Activated CD8-positive, alpha-beta memory T cell treated with anti-CD3 and anti-CD28 coated beads for 1 hour (primary cell): ENCODE measurements at places on chromosomes 7 and 10.

GRCh38 chr7:3980300-3980643 is 679.2 kb downstream of the SDK1 start:
- DNase-seq, result no peak

DNA sequence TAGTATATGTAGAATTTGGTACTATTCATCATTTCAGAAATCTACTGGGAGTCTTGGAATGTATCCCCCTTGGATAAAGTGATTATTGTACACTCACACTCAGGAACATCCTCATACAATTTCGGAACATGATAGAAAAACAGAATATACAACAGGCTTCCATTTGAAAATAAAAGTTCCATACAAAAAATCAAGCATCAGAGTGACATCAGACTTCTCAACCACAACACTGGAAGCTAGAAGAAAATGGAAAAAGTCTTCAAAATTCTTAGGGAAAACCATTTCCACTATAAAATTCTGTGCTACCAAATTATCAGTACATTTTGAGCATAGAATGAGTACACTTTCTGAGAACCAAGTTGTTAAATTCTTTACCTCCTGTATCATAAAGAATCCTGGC is 8.8 kb downstream of the LYZL1 start:
- no peak for DNase-seq

DNA sequence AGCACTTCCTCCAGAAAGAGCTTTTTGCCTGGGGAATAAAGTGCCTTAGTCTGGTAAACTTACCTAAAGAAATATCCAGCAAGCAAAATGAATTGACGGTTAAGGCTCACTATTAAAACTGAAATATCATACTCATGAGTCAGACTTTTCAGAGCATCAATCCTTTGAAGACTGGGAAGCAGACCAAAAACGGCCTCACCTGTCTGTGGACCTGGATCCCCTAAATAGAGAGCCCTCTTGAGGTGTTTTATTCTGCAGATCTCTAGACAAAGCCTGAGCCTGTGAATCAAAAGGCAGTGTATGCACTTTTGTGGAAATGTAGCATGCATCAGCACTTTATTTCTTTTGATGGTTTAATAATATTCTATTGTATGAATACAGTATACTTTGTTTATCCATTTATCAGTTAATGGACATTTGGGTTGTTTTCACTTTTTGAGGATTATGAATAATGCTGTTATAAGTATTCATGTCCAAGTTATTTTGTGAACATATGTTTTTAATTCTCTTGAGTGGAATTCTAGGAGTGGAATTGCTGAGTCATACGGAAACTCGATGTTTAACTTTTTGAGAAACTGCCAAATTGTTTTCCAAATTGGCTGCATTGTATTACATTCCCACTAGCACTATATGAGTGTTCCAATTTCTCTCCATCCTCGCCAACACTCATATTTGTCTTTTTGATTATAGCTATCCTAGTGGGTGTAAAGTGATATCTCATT is 449.0 kb upstream of the IGFBP3 start:
- DNase-seq, result no peak

DNA sequence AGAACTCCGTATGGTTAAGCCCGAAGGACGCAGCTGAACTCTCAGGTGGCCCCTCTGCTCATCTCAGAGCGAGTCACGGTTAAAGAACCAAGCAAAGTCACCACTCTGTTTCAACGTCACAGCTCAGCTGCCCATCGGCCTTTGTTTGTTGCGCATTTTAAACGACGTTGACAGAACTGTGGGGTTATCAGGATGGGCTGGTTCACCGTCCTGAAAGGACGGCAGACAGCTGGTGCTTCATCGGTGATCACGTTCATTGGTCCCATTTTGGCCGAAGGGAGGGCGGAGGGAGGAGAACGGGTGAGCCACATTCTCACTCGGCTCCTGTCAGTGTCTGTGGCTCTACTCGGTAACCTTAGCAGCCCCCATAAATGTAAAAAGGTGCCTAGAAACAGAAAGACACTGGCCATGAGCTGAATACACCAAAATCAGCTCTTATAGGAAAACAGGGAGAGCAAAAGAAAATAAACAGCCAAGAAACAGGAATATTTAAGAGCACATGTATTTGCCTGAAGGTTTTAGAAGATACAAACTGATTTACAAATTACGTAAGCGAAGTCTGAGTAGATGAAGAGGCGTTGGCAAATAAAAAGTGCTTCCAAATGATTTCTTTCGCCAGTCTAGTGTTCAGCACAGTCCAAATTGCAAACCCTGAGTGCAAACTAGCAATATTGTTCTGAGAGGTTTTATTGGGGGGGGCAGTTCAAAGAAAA is 8.4 kb downstream of the PRKAG2 start:
- DNase-seq, result no peak

DNA sequence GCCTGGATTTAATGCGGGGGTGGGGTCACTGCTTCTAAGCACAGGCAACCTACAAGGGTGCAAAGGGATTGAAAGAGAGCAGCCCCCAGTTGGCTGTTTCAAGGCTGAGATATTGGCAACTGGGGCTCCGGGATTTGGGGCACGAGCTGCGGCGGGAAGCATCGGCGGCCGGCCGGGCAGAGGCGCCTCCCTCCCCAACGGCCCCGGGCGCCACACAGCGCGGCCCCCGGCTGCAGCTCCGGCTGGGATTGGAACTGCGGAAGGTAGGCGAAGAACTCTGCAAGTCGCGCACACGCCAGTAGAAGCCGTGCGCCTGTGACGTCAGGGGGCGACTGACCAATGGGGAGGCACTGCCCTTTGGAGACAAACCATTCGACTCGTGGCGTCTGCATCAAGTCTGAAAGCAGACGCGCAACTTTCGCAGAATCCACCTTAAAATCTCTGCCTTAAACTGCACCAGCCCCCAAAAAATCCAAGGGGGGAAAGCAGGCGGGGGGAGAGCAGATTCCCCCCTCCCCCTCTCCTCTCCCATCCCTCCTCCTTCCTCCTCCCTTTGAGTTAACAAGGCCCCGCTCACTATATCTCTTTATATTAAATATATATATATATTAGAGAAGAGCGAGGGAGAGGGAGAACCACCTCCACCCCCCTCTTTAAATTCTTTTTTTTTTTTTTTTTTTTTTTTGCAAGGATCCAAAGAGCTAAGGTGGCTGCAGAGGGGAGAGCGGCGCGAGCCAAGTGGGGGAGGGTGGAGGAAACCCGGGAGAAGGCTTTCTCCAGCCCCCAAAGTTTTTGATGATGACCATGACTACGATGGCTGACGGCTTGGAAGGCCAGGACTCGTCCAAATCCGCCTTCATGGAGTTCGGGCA is at the start of gene DLX6:
Gene DLX6, plus strand, starts transcription at position 371 of the 872 bp plus-strand sequence. Its CDS starts 425 bp downstream, at position 796.
- no peak for DNase-seq

DNA sequence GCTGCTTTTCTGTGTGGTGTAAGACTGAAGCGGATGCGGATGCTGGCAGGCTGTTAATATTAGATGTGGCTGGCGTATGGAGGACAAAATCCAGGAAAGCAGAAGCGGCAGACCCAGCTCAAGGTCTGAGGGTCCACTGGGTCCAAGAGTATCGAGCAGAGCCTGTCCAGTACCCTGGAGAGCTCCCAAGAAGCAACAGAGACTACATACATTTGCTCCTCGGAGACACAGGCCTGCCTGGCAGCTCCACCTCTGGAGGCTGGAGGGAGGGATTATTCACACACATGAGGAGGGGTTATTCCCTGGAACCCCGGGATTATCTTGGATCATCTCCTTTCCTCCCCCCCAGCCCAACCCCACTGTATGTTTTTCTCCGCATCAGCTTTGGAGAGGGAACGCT is 31.3 kb upstream of the LOXL4 start:
- no peak for DNase-seq

DNA sequence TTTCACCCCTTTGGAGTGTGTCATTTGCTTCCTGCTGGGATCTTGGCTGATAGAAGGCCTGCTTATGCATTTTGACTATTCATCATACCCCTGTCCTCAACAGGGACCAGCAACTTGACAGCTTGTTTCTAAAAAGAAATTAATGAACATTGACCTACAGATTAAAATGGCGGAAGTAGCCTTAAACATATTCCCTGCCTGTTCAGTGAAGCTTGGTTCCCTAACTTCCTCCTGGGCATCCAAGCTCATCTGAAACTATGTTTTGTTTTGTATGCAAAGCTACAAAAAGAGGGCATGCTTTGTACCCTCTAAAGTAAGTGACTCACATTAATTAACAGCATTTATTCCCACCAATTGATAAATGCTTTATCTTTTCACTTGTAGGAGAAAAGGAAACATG is 26.8 kb upstream of the CDK14 start:
- no peak for DNase-seq

DNA sequence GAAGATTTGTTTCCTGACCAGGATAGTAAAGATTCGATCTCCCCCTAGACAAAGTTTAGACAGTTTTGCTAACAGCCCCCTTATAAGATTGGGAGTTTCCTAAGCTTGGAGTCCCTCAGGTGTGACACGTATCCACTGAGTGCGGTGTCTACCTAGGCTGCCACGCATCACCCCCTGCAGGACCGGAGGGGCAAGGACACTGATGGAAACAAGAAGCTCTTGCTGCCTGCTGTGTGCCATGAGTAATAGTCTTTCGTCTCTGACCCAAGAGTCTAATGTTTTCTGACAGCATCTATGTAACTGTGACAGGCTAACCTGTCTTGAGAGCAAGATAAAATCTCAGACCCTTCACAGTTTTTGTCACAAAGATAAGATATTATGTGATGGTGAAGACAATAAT is 173.5 kb downstream of the SEMA3E start:
- no peak for DNase-seq

GRCh38 chr7:41148521-41148951 is 554.4 kb downstream of the INHBA start:
- no peak for DNase-seq

GRCh38 chr7:138610671-138611170 is 90.4 kb downstream of the SVOPL start:
- no peak for DNase-seq

DNA sequence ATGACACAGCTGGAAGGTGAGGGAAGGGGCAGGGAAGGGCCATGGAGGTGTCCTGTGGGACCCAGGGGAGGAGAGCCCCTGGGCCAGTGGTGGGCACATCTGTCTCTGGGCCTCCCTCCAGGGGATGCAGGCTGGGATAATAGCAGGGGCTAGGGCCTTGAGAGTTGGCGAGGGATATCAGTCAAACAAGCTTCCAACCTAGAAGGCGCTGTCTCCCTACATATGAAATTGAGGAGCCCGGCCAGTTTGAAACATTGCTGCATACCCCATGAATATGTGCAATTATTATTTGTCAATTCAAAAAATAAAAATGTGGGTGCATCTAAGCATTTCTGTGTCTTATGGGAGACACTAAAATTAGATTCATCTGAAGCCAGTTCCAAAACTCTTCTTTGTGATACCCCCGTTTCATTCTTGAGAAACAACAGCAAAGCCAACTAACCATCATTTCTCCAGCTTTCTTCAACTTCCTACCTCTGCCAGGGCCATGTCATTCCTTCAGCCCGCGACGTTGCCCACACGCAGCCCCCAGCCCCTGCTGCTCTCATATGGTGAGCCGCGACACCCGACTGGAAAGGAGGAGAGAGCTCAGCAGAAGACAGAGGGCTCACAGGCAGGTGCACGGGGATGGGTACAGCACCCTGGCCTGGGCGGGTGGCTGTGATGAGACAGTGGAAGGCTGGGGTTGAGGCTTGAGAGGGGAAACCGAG is 418.7 kb downstream of the GLRX3 start:
- no peak for DNase-seq

DNA sequence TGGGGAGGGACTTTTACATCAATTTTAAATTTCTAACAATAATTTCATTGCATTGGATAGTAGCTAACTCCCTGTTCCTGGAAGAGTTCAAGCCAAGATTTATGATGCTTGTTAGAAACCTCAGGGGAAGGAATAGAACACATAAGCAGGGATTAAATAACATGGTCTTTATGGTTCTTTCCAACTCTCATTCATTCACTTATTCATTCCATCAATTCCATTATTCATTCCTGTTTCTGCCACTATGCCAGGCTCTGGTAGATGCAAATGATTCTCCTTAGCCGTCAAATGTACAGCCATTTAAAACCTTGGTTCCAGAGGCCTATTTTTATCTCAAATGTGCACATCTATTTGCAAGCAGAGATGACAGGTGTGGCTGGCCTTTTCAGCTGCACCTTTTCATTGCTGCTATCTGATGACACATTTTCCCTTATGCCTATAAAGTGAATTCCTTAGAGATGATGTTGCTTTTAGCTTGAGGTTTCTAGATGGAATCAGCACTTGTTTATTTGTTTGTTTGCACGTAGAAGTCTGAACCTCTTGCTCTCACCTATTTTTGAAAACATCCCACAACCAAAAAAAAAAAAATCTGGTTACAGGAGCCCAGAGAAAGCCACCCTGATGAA is 205.7 kb upstream of the IGFBP3 start:
- no peak for DNase-seq

GRCh38 chr10:95675403-95676116 is 18.2 kb downstream of the TCTN3 start:
- DNase-seq, result no peak

- no peak for DNase-seq
These were observed 21.1 kb downstream of the ZNF775 start for GRCh38 chr7:150400008-150400787.

DNA sequence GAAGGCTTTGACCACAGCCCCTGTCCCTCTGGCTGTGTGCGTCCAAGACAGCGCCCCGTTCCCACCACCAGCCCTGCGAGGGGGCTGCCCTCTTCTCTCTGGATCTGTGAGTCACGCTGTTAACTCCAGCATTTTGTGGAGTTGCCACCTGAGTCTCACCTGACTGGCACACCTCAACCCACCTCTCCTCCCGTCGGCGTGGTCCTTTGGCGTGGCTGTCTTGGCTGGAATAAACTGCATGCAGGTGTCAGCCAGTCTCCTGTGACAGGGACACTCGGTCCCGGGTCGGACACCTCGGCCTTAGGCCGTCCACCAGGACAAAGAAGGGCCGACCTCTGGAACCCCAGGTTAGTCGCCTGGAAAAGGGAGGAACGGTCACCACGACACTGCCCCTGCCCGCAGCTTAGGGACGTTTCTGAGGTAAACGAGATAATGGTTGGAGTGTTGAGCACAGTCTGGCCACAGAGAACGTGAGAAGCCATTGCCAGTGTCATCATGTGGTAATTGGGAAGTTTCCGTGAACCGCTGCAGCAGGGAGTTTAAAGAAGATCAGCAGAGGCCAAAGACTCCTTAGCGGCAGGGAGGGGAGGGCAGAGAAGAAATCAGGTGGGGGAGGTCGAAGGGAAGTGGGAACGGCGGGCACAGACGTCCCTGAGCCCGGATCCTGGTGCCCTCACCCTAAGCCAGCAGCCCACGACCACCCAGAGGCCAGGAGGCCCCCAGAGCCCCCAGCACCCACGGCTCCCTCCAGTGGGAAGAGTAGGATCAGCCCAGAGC is 73.6 kb upstream of the FAM20C start:
- no peak for DNase-seq

GRCh38 chr7:46844486-46844885 is 737.4 kb downstream of the TNS3 start:
- DNase-seq, result no peak

DNA sequence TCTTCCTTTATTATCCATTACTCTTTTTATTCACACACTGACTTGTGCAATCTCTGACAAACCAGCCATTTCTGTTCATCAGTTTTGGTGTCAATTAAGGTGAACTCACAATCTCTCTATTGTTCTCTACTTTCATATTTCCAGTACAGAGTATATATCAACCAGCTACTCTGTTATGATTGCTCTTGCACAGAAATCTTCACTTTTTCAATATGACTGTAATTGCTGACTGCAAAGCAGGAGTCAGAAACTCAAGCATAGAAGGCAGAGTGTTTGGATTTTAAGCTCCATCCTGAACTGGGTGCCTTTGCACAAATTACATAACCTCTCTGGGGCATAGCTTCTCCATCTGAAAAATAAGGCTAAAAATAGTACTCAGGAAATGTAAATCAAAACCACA is 1042.0 kb downstream of the GRM8 start:
- no peak for DNase-seq
